Activated T-helper 1 cell treated with anti-CD3 and anti-CD28 coated beads, Interleukin-12 subunit alpha, Interleukin-12 subunit beta, Interleukin-2, Interleukin-4 antibody, amounts not matched to agents 30 ng/mL and 10 ng/mL and 1 ng/mL, durations not matched to agents 14 hours and 24 hours and 36 hours (primary cell): ENCODE measurements at places on chromosomes 16 and 17. TPM values are rescaled to one million over a fixed set of nuclear protein-coding genes. Genes with fewer than 3 reads are reported as not detected.
A peak's percentile ranks its signal among the peaks of the same experiment; 100 is the strongest.

DNA sequence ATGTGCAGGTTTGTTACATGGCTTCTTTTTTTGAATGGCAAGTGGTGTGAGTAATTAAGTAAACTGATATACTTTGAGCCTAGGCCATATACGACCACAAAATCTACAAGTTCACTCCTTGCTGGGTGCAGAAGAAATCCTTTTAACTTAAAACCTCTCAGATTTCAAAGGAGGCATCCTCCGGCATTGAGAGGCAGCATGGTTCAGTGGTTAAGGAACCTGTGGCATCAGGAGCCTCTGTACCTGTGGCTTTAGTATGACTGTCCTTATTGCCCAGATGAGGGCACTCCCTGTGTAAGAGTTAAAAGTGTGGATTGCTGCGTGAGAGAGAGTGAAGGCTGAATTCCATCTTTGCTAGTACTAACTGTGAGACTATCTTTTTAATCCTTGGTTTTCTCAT, 3.3 kb downstream of the NLRP1 start:
- DNase-seq = no peak

DNA sequence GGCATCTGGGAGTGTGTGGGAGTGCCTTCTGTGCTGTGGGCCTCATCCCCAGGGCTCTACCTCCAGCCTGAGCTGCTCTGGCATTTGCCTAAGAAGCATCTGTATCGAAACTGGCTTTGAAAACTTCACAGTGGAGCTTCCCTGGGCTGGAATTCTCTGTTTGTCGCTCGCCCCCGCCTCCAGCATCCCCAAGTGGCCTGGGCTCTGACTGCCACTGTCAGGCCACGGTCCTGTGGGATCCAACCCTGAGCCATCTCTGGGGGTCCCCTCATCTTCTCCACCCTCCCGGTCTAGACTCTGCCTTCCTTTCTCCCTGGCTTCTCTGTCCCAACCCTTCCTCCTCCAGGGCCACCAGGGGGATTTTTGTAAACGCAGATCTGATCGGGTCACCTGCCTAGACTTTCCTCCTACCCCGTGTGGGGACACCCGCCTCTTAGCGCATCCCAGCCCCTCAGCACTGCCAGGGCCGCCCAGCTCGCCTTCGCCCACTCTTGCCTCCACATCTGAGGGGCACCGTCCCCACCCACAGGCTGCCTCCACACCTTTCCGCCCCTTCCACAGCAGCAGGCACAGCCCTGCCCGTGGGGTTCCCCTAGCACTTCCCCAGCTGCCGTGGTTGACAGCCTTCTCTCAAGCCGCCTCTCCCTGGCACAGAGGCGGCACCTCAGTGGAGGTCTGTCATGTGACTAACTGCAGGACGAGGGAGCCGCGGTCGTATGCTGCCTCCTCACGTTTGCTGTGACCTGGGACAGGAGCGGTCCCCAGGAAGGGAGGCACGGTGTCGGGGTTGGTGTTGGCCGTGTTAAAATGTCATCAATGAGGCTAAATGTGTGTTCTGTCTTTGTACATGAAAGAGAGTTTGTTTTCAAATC, 12.0 kb downstream of the TBC1D24 start:
- peak; percentile 65 for DNase-seq

DNA sequence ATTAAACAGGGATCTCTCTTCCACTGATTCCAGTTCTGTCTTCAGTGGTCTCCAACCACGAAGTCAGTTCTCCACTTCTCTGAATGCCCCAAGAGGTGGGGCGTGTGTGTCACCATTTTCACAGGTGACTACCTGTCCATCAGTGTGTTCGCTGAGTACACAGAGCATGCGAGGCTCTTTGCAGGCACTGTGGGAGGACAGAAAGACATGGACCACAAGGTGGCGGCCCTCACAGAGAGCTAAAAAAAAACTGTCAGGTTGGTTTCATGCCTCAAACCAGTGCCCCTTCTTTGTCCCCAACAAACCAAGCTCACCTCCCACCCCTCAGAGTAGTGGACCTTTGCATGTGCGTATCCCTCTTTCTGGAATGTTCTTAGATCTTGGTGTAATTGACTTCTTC, 13.8 kb downstream of the EMP2 start:
- DNase-seq = no peak

- no peak for DNase-seq
Measured at GRCh38 chr17:43392397-43392796, 6.4 kb upstream of the ARL4D start.

The TBC1D3H gene
- not detected in 2 replicates for total RNA-seq

- no peak for DNase-seq
Measured at GRCh38 chr17:29256735-29257466, 10.2 kb downstream of the CRYBA1 start.

DNA sequence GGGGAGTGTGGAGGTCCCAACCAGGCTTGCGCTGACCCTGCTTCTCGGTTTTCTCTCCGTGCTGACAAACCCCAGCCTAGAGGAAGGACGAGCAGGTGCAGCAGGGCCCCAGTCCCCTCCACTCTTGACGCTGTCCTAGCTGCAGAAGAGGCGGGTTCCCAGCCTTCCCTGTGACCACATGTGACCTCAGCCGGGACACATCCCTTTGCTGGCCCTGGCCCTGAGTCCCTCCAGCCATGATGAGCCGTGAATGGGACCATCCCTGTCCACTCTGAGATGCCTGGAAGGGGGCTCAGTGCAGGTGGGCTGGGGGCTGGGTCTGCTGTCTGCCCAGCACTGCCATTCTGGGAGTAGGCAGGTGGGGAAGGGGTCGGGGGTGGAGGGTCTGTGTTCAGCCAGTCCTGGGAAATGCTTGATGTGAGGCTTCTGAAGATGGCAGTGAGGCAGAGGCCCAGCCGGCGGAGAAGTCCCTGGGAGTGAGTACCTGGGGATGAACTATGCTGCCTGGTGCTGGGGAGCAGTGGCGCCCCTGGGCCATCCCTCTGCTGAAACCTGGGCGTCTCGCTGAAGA, 1.9 kb upstream of the TUBB3 start:
- DNase-seq = no peak

The KRTAP9-4 gene
- total RNA-seq = not detected in 2 replicates

The CCL2 gene
- total RNA-seq = 0.39 and 0.65 TPM in 2 replicates

The PRSS8 gene
- total RNA-seq = not detected in 2 replicates

DNA sequence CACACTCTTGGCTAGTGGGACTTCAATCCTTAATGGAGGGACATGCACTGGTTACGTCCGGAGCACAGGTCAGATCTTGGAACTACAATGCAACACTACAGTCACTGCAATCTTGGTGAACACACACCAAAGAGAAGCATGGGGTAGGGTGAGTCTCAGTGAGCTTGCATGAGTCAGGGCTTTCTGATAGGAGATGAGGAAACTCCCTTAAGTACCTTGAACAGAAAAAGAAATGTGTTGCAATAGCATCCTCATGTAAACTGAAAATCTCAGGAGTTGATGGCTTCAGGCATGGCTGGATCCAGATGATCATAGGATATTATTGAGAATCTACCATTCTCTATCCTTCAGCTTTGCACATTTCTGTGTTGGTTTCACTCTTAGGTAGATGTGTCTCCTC, 54.1 kb downstream of the CES1 start:
- no peak for DNase-seq

The NOD2 gene
- 6.7 and 7.3 TPM in 2 replicates for total RNA-seq

The VPS35L gene
- 36.2 and 37.4 TPM in 2 replicates for total RNA-seq

- peak; percentile 57 for DNase-seq
Measured at GRCh38 chr17:57085448-57086068, 512 bp downstream of the AKAP1 start.

- no peak for DNase-seq
Measured at GRCh38 chr17:67647482-67647881, 70.3 kb upstream of the NOL11 start.

DNA sequence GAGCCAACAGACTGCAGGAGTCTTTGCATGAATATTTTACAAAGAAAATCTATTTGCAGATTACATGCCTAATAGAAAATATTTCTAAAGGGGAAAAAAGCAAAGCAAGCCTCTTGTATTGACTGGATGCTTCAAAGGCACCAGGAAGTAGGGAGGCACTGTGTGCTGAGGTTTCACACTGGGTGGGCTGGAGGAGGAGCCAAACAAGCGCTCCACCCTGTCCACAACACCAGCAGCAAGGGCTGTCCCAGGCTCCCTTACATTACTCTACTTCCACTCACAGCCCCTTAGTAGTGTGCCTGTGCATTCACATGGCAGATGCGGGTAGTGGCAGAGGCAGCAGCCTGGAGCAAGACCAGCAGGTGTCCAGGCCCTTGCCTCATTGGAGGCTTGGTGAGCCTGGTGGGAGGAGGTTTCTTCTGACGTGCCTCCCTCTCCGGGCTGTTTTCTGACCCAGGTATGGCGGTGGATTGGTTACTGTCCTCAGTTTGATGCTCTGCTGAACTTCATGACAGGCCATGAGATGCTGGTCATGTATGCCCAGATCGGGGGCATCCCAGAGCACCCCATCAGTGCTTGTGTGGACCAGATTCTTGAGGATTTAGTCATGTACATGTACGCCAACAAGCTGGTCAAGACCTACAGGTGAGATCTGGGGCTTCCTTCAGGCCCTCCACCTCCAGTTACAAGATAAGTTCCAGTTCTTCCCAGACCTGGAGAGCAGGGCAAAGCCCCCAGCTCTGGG, 7.0 kb upstream of the CCNF start:
- DNase-seq = no peak
